Esophagus squamous epithelium (tissue), 5 donors: ENCODE measurements at places on chromosomes 6 and 20. TPM values are rescaled to one million over a fixed set of nuclear protein-coding genes. Genes with fewer than 3 reads are reported as not detected.

DNA sequence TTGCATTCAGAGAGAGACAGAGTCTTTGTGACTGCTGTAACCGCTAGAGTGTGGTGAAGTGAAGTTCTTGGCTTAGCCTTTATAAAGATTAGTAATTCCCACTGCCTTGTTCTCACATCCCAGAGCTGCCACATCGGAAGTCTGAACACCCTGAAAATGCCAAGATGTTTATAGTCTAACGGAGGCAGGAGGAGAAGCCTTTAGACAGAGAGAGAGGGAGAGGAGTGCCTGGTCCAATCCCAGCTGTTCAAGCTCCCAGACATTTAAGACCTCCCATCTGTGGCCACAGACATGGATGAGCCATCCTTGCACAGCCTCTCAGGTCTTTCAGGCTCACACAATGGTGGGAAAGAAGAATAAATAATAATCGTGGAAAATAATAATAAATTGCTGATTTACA is 1422.8 kb upstream of the EYS start:
- H3K36me3 ChIP-seq: no peaks in the 10 kb centered on the region
- no peak for DNase-seq
- no peak overlapping the region for H3K27ac ChIP-seq
- H3K27me3 ChIP-seq: no peaks in the 10 kb centered on the region
- no peaks in the 10 kb centered on the region for H3K4me1 ChIP-seq

DNA sequence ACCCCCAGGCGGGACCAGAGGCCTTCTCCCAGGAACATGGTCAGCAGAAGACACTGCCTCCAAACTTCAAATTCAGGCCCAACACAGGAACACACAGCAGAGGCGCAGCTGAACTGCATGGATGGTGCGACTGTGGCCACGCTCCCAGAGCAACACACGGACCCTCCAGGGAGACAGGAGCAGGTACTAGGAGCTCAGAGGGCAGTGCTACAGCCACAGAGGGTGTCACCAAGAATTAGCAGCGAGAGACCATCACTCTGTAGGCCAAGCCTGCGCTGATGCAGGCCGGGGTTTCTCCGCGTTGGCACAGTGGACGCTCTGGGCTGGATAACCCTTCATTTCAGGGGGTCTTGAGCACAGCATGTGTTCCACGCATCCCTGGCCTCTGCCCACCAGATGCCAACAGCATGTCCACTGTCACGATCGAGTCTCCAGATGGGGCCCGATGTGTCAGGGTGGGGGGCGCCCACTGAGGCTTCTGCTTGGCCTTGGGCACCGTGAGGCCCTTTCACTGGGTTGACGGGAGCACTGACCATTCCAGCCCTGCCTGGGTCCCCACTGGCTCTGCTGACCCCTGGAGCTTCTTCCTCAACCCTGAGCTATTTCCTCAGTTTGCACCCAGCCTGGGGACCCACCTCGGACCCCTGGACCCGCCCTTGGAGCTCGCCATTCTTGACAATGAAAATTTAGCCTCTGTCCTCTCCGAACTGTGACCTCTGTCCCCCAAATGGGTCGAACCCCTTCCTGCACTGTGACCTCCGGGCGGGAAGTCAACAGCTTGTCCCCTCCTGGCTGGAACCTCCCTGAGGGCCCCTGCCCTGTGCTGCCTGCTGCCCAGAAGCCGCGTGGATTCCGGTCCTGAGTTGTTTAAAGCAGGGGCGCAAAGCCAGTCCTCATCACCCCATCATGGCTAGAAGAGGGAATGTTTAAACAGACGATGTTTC is 239.4 kb downstream of the DLL1 start:
- H3K4me1 ChIP-seq: peaks cover 19% of the 10 kb centered on the region
- H3K4me3 ChIP-seq: no peak overlapping the region
- no peak for DNase-seq
- no peaks in the 10 kb centered on the region for H3K27me3 ChIP-seq
- no peak overlapping the region for H3K27ac ChIP-seq

DNA sequence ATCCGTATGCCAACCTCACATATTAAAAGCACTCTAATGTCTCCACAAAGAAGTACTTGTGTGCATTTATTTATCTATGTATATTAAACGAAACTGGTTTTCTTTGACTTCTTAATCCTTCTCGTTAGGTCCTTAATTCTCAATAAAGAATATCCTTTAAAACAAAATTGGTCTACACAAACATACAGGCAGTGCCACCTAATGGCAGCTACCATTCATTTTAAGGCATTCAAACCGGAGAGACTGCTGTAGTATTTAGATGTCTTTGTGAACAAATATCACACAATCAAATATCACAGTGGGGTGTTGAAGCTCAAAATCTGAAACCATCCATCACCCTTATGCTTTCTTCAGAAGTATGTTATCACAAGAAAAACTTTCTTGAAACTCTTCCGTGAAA is 96.6 kb upstream of the IRAK1BP1 start:
- H3K27ac ChIP-seq: no peak overlapping the region
- no peak overlapping the region for H3K4me3 ChIP-seq
- DNase-seq: no peak
- H3K4me1 ChIP-seq: no peaks in the 10 kb centered on the region
- H3K27me3 ChIP-seq: no peaks in the 10 kb centered on the region

DNA sequence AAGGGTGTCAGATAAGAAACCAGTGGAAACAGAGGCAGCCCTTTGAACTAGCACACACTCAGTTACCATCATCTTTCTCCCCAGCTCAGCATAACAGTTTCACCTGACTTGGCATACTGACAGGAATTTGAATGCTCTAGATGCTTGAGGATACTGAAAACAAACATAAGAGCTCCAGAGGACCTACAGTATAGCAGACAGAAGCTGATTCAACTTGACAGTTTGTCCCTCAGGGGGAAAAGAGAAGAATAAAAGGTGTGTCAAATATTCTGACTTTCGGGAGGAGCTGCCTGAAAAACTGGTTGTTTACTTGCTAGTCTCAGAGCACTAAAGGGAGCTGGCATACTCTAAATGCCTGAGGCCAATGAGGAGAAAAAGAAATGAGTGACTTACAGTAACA is 35.1 kb downstream of the EYS start:
- DNase-seq: no peak
- no peaks in the 10 kb centered on the region for H3K4me1 ChIP-seq
- no peak overlapping the region for H3K27ac ChIP-seq
- no peaks in the 10 kb centered on the region for H3K36me3 ChIP-seq

DNA sequence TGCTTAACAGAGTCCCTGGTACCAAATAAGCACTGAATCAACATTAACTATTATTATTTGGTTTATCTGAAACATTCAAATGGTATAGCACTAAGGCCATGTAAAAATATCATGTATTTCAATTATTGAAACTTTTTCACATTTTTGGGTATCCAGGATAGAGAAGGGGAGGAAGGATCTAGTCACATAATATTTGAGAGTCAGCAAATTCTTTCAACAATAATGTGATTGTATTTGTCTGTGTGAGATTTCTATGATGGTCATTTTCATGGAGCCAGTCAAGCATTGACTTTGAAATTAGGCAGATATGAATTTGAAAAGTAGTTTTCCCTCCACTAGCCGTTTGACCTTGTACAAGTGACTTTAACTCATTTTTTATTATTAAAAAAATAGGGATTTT is 67.9 kb downstream of the LAMA2 start:
- no peak overlapping the region for H3K27ac ChIP-seq
- no peak overlapping the region for H3K4me3 ChIP-seq
- H3K4me1 ChIP-seq: no peaks in the 10 kb centered on the region
- H3K36me3 ChIP-seq: no peaks in the 10 kb centered on the region

DNA sequence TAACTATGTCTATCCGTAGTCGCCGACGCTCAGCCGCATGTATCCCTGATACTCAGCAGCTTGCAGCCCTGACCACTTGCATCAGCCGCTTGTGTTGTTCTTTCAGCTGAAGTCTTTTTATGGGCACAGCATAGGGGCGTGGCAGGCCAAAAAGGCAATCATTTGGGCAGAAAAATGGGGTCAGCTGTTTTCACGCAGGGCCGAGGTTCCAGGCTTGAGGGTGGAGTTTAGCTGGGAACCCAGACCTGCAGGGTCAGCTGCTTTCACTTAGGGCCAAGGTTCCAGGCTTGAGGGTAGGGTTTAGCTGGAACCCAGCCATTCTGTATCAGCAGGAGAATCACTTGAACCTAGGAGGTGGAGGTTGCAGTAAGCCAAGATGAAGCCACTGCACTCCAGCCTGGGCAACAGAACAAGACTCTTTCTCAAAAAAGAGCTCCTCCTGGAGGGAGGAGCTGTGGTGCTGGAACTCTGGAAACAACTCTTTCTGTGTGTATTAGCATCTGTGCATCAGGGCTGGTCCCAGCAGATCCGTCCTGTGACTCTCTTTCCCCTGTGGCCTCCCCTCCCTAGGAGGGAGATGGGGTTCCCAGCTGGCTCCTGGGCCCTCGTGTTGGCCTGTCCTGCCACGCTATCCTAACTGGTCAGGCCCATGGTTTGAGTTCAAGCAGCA is 56.9 kb upstream of the PRND start:
- H3K4me3 ChIP-seq: no peak overlapping the region
- no peak overlapping the region for H3K27ac ChIP-seq
- no peak for DNase-seq
- H3K27me3 ChIP-seq: peaks cover 54% of the 10 kb centered on the region
- no peaks in the 10 kb centered on the region for H3K36me3 ChIP-seq
- no peaks in the 10 kb centered on the region for H3K4me1 ChIP-seq

GRCh38 chr6:144008120-144008811 is at the start of gene PLAGL1:
Gene PLAGL1, minus strand, starts transcription at chr6:144008259. Its CDS starts 60,123 bp downstream, at chr6:143948136.
- H3K36me3 ChIP-seq: no peaks in the 10 kb centered on the region
- DNase-seq: no peak
- no peaks in the 10 kb centered on the region for H3K27me3 ChIP-seq
- peak within 1 kb of the TSS; percentile 65 for H3K4me3 ChIP-seq
- peak within 1 kb of the TSS; percentile 83 for H3K27ac ChIP-seq

DNA sequence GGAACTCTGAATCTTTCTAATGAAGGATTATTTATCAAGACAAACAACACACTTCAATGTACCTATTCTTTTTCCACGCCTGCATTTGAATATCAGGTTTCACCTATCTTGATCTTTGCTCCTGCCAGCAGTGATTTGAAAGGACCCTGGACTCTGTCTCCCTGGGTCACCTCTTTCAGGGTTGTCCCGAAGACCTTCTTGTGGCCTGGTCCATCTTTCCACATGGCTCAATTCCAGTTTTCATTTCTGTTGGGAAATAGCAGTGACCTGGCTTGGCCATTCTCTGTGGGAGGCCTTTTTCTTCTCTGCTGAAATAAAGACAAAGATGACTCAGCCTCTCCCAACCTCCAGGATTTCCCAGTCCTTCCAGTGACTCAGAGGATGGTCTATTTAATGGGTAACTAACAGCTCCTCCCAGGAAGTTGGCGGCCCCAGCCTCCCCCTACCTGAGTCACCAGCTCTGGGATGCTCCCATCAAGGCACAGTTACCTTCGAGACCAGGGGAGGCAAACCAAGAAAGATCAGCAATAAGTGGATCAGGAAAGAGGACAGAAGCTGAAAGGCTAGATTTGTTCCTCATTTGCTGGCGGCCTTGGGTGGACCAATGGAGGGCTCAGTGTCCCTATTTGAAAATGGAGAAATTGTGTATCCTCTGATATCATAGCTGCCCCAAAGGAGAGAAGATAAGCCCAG is 120.2 kb upstream of the RNF24 start:
- H3K27me3 ChIP-seq: no peaks in the 10 kb centered on the region
- no peak overlapping the region for H3K27ac ChIP-seq
- H3K4me1 ChIP-seq: peaks cover 13% of the 10 kb centered on the region
- no peak for DNase-seq
- no peaks in the 10 kb centered on the region for H3K36me3 ChIP-seq

RIPPLY2 gene
- total RNA-seq: not detected

BANF2 gene
- total RNA-seq: not detected

POPDC3 gene
- not detected for total RNA-seq
